Astrocyte (in vitro differentiated cells and primary cell): ENCODE measurements at places on chromosomes 6 and 20.
A peak's percentile ranks its signal among the peaks of the same experiment; 100 is the strongest.

DNA sequence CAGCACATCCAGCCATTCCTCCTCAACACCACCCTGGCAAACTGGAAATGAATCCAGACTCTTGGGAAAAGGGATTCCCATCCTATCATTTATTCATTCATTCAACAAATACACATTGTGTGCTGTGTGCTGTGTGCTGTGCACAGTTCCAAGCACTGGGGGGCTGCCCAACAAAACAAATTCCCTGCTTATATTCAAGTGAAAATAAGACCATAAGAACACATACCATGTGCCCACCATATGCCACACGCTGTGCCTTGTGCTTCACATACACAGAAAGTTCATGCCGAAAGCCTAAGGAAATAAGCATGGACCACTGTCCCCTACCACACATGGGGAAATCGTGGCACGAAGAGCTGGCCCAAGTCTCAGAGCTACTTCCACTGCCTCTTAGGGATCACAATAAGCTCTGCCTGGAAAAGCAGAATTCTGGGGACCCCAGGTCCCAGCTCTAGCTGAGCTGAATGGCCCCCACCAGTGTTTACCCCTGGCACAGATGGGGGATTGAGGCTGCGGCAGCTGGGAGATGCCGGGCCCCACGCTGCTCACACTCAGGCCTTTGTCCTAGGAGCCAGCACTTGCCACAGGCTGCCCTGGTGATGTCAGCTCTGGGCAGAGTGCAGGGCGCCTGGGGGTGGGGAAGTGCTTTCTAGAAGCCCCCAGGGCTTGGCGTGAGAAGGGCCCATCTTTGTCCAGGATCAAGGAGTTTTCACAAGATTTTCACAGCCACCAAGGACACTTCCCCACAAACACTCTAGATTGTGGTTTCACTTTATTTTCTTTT is 99.6 kb downstream of the PREX1 start:
- no peak for DNase-seq

DNA sequence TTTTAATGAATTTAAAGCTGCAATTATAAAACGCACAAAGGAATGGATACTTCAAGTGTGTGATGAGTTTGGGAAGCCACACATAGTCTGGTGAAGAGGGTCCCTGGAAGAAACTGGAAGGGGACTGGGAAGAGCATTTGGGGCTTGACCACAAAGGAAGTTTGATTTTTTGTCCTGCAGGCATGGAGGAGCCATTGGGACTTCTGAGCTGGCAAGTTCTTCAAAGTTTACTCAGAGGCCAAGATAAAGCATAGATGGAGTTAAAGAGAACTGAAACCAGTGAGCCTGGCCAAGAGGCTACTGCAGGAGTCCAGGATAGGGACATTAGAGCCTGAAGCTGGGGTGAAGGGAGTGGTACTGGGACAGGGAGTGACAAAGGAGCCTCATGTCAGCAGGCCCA is 95.0 kb downstream of the AIG1 start:
- DNase-seq, result no peak

DNA sequence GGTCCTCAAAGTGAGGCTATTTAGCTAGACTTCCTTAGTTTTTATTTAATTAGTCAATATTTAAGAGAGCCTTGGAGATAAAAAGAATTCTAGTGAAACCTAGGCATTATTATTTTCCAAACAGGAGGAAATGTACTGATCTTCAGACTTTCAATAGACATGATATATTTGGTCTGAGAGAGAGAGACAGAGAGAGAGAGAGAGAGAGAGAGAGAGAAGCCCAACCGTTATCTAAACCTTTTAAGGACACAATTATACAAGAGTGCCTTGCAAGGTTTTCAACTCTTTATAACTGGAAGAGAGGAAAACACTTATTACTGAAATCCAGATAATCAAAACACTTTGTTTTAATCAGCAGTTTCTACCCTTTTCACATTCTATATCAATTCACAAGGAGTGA is 64.8 kb downstream of the BACH2 start:
- no peak for DNase-seq

DNA sequence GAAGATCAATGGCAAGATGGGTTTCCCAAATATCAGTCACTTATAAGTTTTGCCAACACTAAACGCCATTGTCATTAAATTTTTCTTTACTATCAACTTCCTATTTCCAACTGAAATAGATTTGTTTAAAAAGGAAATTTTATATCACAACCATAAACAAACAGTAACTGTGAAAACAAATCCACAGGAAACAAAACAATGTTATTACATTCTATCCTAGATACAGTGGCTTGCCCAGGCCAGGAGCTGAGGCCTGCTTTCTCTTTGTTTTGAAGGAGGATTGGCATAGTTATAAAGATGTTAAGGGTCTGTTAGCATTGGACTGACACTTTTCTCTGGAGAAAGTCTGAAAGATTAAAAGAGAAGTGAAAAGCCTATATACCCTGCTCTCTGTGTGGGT is 24.9 kb downstream of the PPP1R16B start:
- no peak for DNase-seq

GRCh38 chr6:144353871-144354314 is 68.8 kb downstream of the UTRN start:
- DNase-seq, result no peak

GRCh38 chr6:120614723-120615122 is 719.6 kb downstream of the TBC1D32 start:
- DNase-seq, result no peak

- no peak for DNase-seq
These were observed 45.3 kb downstream of the NINL start for GRCh38 chr20:25539742-25540672.

- no peak for DNase-seq
These were observed at the start of gene PHACTR1 for GRCh38 chr6:12716298-12716916. Gene PHACTR1 (plus strand): TSS chr6:12716767.

DNA sequence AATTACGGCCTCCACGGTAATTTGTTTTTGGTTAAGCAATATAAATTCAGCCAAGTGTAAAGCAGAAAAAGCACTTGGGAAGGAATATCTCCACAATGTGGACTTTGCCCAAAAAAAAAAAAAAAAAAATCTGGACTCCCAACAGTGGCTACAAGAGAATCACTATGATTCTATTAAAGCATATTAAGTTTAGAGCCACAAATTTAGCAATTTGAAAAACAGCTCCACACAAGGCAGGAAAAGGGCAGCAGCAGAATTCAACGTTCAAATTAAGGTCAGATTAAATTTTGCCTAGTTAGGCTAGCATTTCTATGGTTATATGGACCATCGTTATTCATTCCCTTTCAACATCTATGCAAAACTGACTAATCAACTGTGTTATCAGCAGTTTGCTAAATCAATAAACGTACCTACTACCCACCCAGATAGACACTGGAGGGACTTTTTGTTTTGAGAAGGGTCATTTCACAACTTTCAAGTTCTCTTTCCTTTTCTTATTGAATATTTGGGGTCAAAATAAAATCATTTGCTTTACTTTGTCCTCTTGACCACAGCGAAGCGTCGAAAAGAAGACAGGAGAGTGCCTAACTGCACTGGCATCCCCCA is 1.0 kb downstream of the MCM9 start:
- DNase-seq, result no peak

GRCh38 chr6:1438471-1438881 is 49.1 kb downstream of the FOXF2 start:
- no peak for DNase-seq

DNA sequence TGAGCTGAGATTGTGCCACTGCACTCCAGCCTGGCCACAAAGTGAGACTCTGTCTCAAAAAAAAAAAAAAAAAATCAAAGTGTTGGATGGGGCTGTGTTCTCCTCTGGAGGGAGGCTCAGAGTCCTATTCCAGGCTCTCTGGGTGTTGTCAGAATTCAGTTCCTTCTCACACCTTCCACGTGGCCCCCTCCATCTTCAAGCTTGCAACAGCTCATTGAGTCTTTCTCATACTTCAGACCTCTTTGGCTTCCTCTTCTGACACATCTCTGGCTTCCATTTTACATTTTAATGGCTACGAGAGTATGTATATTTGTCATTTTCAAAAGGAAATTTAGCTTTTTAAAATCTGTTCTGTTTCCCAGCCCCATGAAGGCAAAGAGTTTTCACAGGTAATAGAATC is 85.8 kb downstream of the RNF144B start:
- no peak for DNase-seq

GRCh38 chr20:60897976-60898375 is 354.1 kb upstream of the CDH4 start:
- DNase-seq, result no peak

GRCh38 chr6:168030218-168030746 is 32.8 kb downstream of the KIF25 start:
- DNase-seq, result no peak

GRCh38 chr20:2101057-2101864 is at the start of gene STK35:
Gene STK35 (plus strand): TSS chr20:2101827. CDS start chr20:2101882, 55 bp downstream.
- no peak for DNase-seq

- peak; percentile 16 for DNase-seq
These were observed 79.3 kb downstream of the SLC22A3 start for GRCh38 chr6:160427312-160428068.

DNA sequence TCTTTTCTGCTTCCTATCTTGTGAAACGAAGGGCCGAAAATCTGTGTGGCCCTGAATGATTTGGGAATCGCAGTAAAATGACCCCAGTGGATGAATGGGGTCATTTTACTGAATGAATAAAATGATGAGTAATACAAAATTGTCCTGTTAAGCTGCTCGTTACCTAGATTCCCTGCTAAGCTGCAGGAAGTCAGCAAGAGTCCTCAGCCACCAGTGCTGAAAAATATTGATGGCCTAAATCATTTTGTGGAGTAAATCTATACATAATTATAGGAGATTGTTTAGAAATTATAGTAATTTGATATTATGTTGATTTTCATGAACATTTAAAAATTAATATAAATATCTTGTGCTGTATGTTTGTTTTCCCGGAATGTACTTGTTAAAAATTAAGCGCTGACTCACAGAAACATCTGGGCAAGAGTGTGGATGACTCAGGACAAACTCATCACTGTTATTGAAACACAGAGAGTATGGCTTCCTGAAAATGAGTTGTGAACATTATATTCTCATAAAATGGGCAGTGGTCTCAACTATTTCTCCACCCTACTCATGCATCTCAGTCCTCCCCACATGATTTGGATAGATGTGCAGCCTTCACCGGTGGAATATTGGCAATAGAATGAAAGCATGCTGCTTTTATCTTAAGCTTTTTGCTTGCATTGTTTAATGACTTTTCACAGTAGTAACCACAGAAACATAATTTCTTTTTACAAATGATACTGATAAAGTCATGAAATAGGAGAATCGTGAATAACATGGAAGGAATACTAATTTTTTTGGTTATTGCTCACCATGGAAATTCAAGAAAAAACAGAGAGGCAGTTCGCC is 36.2 kb upstream of the RGS17 start:
- DNase-seq, result peak; percentile 87

DNA sequence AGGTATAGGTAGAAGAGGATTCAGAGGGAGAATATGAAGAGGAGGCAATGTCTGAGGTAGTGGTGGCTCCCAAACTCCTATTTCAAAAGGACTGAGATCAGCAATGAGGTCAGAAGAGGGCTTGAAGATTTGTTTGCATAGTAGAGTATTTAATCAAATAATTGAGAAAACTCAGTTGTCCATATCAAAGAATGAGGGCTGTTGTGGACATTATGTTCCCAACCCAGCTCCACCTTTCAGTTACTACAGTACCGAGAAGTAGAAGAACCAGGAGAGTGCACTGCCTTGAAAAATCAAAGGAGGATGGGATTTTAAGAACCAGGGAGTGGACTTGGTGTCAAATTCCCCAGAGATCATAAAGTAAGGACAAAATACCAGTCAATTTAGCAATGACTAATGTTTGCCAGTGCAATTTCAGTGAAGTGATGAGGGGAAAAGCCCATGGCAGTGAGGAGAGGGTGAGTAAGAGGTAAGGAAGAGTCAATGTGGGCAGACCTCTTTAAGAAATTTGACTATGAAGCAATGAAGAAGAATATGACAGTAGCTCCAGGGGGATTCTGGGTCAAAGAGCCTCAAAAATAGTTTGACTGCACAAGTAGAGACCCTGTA is 382.4 kb downstream of the PKHD1 start:
- DNase-seq, result no peak

DNA sequence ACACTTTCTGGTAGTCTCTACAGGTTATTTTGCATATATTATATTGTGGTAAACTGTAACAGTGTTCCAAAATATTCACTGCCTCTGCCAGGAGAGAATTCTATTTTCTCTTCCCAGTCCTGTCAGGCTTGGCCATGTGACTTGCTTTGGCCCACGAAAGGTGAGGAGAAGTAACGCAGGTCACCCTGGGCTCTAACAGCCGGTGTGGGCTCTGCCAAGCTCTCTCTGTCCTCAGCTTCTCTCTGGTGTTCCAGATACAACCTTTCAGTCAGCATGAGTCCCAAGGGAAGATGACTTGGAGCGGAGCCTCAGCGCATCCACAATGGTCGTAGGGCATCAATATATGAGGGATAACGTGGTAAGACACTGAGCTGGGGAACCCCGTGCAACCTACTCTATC is 113.0 kb upstream of the RREB1 start:
- DNase-seq, result no peak

- DNase-seq, result no peak
These were observed 1.3 kb upstream of the PTCRA start for GRCh38 chr6:42914546-42914945.
